ENCODE measurements at places on chromosomes 1 and 21.

DNA sequence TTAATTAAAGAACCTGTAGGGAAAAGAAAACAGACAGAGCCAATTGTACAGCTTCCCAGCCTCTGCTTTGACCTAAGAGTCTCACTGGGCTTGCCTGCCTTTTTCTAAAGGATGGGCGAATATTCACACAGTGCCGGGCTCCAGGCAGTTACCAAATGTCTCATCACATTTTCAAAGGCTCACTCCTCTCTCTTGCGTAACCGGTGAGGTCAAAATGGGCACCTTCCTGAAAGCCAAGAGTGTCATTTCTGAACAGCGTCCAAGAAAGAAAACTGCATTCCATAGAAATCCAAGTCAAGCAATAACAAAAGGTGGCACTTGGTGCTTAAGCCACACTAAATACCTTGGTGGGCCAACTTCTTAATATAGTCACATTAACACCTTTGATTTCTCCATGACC lies 710 bp upstream of the PALMD start:
- DNase-seq: no peak

GRCh38 chr1:12383786-12384185 lies 154.0 kb downstream of the VPS13D start:
- no peak for DNase-seq

GRCh38 chr1:1080122-1080757 lies 6.1 kb upstream of the RNF223 start:
- peak; percentile 81 for DNase-seq

DNA sequence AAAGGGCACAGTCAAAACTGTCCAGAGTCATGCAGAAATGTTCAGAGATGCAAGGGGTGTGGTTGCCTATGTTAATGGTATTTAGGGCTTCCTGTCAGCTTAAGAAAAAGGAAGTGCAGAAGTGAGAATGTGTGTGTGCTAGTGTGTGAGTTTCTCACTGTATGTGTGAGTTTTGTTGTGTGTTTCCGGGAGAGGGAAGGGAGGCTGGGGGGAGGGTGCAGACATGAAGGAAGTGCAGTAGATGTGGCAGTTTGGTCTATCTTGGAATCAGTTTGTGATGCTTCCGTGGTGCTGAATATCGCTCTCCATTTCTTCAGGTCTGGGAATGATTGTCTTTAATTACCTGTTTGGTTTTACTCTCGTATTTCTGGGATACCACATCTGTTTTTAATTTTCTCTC lies 16.5 kb upstream of the ATP6V1G3 start:
- peak; percentile 18 for DNase-seq

DNA sequence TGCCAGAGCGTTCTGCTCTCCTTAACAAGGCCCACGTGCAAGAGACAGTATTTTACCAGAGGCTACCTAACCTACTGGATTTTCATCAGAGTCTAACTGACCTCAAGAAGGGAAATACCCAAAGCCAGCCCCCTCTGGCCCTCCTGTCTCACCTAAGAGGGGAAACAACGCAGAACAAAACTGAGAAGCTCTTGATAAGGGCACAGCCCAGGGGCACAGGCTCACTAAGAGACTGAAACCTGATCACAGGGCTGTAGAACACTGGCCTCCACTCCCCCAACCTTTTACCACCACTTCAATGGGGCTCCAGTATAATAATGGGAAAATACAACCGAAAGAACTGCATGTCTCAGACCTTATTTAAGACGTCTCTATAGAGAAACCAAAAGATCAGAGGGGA lies 449.5 kb upstream of the CAMK1G start:
- peak; percentile 15 for DNase-seq

GRCh38 chr1:67850611-67851075 lies 17.4 kb upstream of the GNG12 start:
- no peak for DNase-seq

- DNase-seq: no peak
Measured at GRCh38 chr21:36945496-36946138, 20.9 kb downstream of the HLCS start.

DNA sequence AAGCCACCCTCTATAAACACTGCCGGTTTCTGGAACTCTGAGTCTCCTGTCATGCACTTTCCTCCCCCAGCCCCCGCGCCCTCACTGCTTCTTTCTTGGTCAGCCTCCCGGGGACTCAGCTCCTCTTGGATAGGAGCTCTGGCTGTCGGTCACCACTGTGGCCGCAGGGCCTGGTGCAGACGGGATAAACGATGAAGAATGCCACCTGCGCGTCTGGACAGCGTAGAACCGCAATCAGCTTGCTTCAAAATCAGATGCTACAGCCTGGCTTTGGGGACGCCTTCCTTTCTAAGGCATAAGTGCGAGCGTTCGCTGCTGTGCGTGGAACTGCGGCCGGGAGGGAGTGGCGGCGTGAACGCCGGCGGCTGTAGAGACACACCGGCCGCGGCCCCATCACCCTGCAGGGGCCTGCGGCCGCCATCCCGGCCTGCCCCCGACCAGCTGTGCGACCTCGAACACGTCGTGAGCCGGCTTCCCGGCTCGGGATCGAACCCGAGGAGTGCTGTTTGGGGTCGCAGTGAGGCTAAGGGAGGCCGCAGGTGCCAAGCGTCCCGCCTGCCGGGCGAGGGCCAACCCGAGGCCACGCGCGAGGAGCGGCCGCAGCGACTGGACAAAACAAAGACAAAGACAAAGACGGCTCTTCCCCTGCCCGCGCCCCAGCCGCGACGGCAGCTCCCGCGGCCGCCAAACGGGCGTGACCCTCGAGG lies 688 bp downstream of the PTTG1IP start:
- DNase-seq: no peak

Measured in GM13976 (cell line).